Caudate nucleus (tissue), 63 donors: ENCODE measurements at places on chromosomes 13 and 19.

DNA sequence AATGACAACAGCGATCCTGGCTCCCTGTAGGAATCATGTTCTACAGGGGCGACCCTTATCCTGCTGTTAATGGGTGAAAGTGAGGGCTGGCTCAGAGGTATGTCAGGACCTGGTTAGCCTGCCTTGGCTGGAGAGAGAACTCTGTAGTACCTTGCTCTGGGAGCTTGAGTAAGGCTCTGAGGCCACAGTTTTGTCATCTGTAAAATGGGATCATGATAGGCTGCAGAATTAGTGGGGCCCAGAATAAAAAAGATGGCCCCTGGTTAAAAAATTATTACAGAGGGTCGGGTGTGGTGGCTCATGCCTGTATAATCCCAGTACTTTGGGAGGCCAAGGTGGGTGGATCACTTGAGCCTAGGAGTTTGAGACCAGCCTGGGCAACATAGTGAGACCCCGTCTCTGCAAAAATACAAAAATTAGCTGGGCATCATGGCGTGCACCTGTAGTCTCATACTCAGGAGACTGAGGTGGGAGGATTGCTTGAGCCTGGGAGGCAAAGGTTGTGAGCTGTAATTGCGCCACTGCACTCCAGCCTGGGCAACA is 10.5 kb upstream of the SAMD1 start:
- no peak for DNase-seq

DNA sequence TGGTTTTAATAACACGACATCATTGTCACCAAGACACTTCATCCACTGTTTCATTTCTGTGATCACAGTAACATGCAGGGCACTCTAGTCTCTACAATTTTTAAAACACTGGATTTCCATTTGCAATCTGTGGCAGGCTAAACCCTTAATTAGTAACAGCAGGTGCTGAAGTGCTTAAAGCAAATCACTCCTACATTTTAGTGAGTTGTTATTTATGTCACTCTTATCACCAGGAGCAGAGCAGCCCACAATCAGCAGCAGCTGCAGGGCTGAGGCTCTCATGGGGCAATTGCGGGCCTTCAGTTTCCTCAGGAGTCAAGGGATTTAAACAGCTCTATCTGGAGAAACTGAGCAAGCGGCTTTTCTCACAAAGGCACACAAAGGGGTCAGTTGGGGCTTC is 1.6 kb downstream of the SOHLH2 start:
- no peak for DNase-seq

- DNase-seq, result peak; percentile 59
Observed at GRCh38 chr19:13064092-13064489, 38.6 kb downstream of the LYL1 start.

DNA sequence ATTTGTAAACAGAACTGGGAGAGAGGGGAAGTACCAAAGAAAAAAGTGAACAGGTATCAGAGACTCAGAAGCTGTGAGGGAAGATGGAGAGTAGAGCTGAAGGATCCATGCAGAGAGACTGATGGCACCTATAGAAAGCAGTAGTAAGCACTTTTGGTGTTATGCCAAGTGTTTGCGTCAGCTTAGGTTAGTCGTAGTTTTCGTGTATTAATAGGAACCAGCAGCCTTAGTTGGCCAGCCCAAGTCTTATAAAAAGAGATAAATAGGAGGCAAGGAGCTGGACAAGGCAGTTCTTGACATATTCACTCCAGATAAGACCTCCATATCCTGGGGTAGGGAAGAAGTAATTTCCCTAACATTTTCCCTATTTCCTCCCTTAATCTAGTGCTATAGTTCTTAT is 214.2 kb downstream of the OXGR1 start:
- DNase-seq, result no peak

DNA sequence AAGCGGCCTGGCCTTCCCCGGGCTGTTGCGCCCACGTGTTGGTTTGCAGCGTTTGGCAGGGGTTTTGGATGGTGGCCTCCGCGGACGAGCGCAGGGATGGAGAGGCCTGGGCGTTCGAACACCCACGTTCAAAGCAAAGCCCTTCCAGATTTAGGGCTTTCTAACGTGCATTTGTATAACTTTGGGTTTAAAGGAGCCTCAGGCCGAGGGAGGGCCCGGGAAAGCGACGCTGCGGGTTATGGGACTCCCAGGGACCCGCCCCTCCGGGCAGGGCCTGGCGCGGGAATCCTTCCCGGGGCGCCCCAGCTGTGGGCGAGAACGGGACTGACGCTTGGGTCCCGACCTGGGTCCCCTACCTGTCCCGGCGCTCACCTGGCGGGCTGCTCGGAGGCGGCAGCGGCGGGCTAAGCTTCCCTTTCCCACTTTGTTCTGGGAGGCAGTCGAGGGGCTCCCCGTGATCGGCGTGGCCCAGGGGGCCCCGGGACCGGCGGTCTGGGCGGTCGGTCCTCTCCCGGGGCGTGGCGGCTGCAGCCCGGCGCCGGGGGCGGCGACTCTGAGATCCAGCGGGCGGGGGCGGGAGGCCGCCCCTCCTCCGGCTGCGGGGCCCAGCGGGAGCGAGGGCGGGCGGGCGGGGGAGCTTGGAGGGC is at the start of gene FBXO17:
TSS of gene FBXO17 (minus strand) at position 529 of the 647 bp plus-strand sequence. CDS start 25,423 bp downstream, outside the sequence.
- DNase-seq, result no peak

- no peak for DNase-seq
Observed at GRCh38 chr19:48872884-48873475, 759 bp downstream of the PPP1R15A start.

GRCh38 chr13:31043957-31044356 is 111.5 kb downstream of the TEX26 start:
- no peak for DNase-seq

- no peak for DNase-seq
Observed at GRCh38 chr13:105764486-105764885, 771.0 kb downstream of the EFNB2 start.

DNA sequence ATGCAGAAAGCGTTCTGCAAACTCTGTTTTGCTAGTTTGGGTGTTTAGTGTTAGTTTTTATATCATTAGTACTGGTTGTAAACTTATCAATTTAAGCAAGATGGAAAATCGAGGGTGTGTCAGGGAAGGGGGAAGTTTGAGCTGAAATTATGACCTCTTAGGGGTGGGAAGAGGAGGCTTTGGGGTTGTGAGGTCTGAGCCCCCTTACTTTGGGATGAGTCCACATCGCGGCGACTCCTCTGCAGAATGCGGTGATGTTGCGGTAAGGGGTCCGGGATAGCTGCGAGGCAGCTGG is 743 bp upstream of the NDUFS7 start:
- no peak for DNase-seq

DNA sequence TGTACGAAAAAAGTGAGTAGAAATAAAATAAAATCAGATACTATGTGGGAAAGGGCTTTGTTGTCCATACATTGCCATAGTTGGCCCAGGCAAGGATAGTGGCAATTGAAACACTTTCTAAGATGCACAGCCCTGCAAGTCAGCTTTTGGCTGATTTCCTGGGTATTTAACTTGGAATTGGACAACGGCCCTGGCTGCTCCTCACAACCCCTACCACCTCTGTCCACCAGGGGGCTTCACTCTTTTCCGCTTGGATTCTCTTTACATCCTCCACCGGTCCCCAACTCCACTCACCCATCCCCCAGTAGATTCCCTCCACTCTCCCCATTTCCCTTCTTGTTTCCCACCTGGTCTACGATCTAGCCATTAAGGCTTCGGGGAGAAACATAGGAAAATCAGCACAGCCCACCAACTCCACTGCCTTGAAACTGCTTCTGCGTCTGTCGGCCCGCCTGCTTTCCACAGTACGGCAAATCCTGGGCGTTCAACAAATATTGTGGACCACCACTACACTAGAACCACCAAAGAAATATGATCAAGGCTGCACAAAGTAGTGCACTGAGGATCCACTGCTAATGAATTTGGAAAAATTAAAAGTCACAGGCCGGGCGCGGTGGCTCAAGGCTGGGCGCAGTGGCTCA is 48.6 kb upstream of the GTF3A start:
- no peak for DNase-seq

DNA sequence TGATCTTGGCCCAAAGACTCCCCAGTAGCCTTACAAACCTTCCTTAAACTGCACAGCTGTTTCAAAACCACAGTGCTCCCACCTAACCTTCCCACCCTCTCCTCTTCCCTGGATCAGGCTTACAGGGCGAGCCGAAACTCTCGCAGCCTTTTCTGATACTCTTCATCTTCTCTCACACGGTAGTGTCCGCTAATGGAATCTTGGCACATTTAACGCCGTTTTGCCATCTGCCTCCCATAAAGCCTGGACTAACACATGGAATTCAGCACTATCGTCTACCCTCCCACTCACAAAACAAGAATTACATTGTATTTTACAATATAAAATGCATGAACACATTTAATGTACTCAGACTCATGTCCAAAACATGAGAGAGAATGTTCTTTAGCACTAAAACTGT is 135.9 kb downstream of the RAP2A start:
- DNase-seq, result no peak

DNA sequence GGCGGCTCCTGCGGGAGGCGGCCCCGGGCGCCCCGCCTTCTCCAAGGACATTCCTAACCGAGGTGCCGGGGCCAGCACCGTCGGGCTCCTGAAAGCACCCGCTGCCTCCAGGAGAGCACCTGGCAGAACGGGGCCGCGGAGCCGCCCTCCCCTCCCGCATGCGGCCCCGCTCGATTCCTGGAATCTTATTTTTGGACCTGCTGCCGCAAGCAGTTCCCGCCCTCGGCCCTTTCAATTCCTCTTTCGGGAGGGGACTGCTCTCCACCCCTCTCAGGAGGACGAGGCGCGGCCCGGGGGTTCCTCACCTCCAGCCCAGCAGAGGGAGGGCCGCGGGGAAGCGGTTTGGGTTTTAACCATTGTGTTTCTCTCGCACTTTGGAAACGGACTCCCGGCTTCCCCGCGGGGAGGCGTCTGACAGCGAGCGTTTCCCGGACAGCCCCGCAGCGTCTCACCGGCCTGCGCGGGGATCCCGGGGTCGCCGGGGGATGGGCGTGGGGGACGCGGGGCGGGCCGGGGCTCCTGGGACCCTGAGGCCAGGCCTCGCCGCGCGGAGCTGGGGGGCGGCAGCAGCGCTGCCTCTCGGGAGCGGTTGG is 849 bp downstream of the GAS6 start:
- no peak for DNase-seq

DNA sequence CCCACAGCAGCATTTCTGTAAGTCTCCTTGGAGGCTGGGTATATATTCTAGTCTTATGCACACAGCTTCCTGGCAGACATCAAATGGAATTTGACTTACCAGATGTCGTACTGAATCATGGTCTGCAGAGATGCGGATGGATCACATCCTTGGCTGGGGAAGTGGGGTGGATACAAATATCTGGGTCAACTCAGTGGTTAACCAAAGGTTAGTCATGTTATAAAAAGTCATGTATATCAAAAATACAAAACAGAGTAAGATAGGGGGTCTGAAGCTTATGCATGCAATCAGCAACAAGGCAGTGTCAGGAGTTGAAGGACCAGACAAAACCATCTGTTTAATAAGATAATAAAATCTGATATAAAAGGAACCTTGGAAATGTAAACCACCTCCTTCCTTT is 61.9 kb downstream of the WASF3 start:
- no peak for DNase-seq

GRCh38 chr13:75224053-75224742 is 257.8 kb downstream of the TBC1D4 start:
- no peak for DNase-seq

DNA sequence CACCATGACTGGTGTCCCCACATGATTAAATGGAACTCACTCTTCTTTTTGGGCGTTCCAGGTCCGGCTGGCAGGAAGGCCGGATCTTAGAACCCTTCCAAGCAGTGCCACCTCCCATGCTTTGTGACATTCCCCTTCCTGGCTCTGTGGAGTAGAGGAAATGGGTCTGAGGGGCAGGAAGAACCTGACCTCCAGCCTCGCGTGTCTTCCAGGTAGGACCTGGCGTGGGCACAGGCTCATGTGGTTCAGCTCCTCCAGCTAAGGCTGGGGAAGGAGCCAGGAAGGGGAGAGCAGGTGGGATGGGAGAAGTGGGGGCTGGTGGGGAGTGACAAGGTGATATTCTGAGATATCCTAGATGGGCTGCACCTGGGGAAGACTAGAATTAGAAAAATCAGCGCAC is 2.1 kb downstream of the TMEM255B start:
- no peak for DNase-seq

DNA sequence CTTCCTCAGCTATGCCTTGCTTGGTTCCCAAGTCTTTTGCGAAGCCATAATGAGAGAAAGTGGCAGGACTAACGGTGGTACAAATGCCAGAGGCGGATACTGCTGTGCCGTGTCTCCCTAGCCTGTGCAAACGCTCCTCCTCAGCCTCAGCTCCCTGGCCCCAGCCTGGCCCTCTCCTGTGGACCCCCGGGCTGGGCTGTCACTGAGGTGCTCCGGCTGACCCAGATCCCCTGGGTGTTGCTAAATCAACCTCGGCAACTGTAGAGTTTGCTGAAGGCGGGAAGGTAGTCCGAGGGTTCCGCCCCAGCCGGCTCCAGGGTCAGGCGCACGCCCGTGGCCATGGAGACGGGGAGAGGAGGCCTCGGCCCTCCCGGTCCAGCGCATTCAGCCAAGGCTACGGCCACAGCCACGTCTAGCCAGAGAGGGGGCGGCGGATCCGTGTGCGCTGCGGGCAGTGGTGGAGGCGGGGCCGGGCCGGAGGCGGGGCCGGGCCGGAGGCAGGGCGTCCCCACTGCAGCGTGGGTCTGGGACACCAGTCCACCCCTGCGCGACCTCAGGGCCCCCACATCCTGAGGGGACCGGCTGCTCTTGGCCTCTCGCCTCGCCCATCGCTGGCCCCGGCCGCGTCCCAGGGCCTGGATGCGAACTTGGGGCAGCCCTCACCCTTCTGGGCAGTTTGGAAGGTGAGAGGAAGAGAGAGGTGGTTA is 16.4 kb upstream of the ZNF492 start:
- DNase-seq, result no peak

- DNase-seq, result no peak
Observed at GRCh38 chr13:98025480-98026025, 72.1 kb downstream of the IPO5 start.

- DNase-seq, result no peak
Observed at GRCh38 chr19:51784922-51785690, 9.9 kb upstream of the FPR3 start.

DNA sequence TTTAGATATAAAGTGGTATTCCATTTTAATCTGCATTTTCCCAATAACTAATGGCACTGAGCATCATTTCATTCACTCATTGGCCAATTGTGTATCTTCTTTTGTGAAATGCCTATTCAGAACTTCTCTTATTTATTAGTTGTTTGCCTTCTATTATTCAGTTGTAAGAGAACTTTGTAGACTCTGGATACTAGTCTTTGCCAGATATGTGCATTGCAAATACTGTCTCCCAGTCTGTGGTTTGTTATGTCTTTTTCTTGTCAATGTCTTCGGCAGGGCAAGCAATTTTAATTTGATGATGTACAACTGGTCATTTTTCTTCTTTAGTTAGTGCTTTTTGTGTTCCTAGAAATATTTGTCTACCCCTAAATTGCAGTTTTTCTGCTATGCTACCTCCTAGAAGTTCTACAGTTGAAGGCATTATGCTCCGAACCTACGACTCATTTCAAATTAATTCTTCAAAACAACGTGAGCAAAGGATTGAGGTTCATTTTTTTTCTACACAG is 115.9 kb downstream of the TSHZ3 start:
- no peak for DNase-seq

DNA sequence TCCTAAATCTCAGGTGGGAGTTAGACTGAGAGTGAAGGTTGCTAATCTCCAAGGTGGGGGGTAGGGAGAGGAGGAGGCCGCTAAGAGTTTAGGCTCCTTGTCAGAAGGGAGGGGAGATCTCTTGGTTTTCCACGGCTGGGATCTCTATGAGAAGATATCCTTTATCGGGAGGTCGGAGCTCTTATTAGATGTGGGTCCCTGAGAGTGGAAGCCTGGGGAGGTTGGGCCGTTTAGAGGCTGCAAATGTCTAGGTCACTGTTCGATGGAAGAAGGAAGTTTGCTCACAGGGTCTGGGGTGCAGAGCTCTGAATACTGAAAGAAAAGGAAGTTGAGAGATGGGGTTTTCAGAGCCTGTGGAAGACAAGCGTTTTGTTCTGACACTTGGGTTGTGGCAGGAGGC is 3.8 kb downstream of the MYADM start:
- DNase-seq, result no peak
